ENCODE measurements at places on chromosomes 13 and 19.

DNA sequence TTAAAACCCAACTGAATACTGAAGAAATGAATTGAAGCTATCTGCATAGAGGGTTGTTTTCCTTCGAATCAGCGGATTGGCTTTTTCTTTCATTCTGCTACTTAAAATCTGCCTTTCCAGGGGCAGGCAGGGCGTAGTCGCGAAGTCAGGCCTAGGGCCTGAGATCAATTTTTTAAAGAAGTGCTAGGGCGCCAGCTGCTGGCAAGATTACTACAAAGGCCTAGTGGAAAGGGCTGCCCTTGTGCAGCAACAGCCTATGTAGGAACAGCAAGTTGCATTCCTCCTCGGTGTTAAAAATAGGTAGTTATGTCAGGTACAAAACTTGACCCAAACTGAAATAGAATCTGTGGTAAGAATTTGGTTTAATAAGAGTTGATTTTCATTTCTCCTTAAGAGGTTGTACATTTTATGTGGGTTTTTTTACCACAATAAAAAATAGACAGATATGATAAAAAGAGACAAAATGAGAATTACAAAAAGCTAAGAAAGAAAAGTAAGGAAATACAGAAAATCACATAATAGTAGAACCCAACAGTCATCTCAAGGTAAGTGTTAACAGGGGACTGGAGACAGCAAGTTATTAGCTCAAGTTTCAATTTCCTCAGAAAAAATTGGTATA lies 9.5 kb upstream of the URAD start:
- DNase-seq: peak; percentile 4

GRCh38 chr13:39451860-39452301 lies 151.1 kb downstream of the LHFPL6 start:
- DNase-seq: peak; percentile 22

- DNase-seq: no peak
These were observed 323.0 kb downstream of the NDFIP2 start for GRCh38 chr13:79803989-79804388.

DNA sequence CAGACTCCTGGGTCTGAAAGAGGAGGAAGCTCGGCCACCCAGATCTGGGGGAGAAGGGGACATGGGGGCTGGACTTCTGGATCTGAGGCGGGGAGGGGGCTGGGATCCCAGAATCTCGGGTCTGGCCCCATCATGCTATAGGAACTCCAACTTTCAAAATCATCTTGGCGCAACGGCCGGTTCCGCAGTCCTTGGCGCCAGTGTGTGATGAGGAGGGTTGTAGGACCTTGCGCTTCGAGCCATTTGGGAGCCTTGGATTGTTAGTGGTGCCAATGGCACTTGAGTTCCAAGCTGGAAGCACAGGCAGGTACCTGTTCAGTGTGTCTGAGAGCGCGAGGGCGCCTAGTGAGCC lies 324 bp downstream of the RUVBL2 start:
- no peak for DNase-seq

- DNase-seq: no peak
These were observed 11.6 kb upstream of the PGLS start for GRCh38 chr19:17499648-17500446.

GRCh38 chr13:39281539-39282150 lies 243.4 kb downstream of the NHLRC3 start:
- DNase-seq: no peak

DNA sequence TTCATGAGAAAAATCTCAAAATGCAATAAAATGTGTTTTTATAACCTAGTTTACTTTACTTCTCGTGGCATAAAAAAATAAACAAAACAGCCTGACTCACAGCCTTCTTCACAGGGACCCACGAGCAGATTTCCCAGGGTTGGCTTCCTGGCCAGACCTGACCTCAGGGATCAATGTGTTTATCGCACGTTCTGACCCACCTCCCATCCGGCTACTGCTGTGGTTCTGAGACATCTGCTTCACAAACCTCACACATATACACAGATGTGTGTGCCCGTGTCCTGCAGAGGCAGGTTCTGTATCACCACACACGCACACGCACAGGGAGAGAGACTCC lies 118.3 kb downstream of the COL4A2 start:
- no peak for DNase-seq

GRCh38 chr19:55649268-55650125 lies 1.5 kb downstream of the CCDC106 start:
- DNase-seq: no peak

DNA sequence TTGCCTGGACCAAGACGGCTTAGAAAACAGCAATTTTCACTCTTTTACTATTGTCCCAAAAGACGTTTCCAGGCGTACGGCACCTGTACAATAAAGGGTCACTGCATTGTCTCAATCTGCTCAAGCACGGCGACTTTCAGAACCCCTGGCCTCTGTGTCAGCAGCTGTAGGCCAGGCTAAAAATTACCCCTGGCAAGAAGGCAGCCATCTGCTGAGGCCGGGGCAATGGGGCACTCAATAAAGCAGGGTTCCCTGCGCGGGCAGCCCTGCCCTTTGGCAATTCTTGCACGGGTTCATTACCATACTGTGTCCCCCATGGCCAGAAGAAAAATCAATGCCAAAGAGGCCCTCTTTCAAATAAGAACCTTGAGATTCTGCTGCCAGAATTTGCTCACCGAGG lies 52.1 kb downstream of the STK24 start:
- DNase-seq: no peak
